Fibroblast of lung (primary cell): ENCODE measurements at places on chromosomes 5 and 9. TPM values are rescaled to one million over a fixed set of nuclear protein-coding genes. Genes with fewer than 3 reads are reported as not detected.

The HACD4 gene
- total RNA-seq = 12.3 and 24.9 TPM in 2 replicates

DNA sequence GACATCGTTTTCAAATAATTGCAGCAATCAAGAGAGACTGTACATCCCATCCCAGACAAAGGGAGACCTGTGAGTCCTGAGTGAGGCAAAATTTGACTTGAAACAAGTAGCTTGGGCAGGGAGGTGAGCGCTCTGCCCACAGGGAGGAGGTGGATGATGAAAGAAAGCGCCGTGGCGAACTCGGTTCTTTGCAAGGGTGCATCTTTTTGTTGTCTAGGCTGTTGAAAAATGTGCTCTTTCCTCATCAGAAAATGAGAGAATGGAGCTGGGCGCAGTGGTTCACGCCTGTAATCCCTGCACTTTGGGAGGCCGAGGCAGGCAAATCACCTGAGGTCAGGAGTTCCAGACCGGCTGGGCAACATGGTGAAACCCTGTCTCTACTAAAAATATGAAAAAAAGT is 150.5 kb downstream of the GAPVD1 start:
- no peak for DNase-seq
- no peak overlapping the region for H3K27ac ChIP-seq
- H3K4me3 ChIP-seq = no peak overlapping the region
- H3K27me3 ChIP-seq = no peaks in the 10 kb centered on the region

- H3K4me1 ChIP-seq = no peaks in the 10 kb centered on the region
- no peak overlapping the region for H3K4me3 ChIP-seq
- no peak overlapping the region for H3K27ac ChIP-seq
- no peak for DNase-seq
- no peaks in the 10 kb centered on the region for H3K27me3 ChIP-seq
Observed at GRCh38 chr5:113615708-113616107, 102.2 kb downstream of the YTHDC2 start.

The ANXA2R gene
- 1.8 and 3.1 TPM in 2 replicates for total RNA-seq

DNA sequence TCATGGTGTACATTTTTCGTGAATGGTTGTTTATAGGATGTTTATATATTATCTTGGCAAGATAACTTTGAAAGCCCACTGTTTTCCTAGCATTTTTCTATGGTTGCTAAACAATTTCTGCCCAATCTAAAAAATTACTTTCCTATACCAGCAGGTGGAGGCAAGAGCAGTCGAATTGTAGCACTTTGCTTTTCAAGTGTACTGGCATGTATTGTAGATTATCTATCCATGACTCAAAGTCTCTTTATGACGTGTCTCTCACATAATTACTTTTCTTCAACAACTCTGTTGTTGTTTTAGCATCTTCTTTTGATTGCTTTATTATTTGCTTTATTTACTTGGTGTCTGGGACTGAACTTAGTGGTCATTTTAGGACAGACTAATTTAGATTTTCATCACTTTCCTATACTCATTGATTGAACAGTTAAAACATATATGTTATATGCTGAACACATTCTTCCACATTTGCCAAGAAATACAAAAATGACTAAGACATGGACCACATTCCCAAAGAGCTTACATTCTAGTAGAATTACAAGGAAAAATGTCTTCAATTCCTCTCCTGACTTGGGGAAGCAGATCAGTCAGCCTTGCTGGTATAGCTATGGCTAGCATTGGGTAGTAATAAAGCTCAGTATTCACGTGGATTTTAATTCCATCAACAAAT is 20.7 kb downstream of the NLN start:
- H3K27me3 ChIP-seq = no peaks in the 10 kb centered on the region
- peak; percentile 88 for DNase-seq
- no peaks in the 10 kb centered on the region for H3K4me1 ChIP-seq
- H3K4me3 ChIP-seq = no peak overlapping the region

The FBP2 gene
- not detected in 2 replicates for total RNA-seq

DNA sequence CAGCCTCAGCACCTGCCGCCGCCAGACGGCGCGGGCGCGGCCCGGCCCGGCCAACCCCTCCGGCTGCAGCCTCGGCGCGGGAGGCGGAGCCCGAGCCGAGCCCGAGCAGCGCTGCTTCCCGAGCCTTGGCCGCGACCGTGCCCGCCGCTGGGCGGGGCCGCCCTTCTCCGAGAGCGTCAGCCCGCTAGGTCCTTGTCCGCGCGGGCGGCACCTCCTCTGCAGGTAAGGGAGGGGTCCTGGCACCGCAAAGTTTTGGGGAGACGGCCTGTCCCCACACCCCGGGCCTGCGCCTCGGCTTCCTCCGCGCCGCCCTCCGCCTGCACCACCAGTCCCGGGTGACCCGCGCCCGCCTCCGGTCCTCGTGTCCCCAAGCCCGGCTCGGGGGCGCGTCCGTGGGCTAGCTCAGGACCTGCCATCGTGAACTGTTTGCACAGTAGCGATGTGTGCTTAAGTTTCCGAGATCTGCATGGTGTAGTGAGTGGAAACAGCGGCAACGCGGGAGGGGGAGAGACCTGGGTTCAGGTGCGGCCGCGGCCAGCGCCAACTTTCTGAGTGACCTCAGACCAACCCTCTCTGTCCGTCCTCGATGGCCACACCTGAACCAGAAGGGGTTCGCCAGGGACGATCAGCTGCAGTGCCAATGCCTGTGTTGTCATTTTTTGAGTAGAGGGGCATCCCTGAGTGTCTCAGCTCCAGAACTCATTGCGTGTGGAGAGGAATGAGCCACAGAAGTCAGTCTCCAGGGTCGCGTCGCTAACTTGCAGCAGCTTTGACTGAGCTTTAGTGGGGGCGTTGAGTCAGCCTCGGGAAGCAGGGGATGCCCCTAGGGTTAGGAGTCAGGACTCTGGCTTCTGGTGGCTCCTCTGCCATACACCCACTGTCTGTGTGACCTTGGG is at the start of gene FRMPD1:
TSS of gene FRMPD1 (plus strand) at position 82 of the 896 bp plus-strand sequence. CDS start 41,688 bp downstream, outside the sequence.
- H3K4me3 ChIP-seq = peak within 1 kb of the TSS; percentile 51
- H3K27ac ChIP-seq = no peak within 1 kb of the TSS
- peak; percentile 36 for DNase-seq

GRCh38 chr9:18745710-18746109 is 271.8 kb downstream of the ADAMTSL1 start:
- H3K36me3 ChIP-seq = no peaks in the 10 kb centered on the region
- no peak overlapping the region for H3K27ac ChIP-seq
- no peak overlapping the region for H3K4me3 ChIP-seq
- no peak for DNase-seq

GRCh38 chr9:94929369-94929756 is 202.9 kb downstream of the AOPEP start:
- peak; percentile 97 for DNase-seq
- H3K27ac ChIP-seq = no peak overlapping the region
- H3K36me3 ChIP-seq = no peaks in the 10 kb centered on the region
- H3K4me1 ChIP-seq = peaks cover 10% of the 10 kb centered on the region

- peaks cover 2% of the 10 kb centered on the region for H3K4me1 ChIP-seq
- no peak overlapping the region for H3K27ac ChIP-seq
- H3K4me3 ChIP-seq = no peak overlapping the region
- no peak for DNase-seq
- H3K36me3 ChIP-seq = no peaks in the 10 kb centered on the region
- H3K27me3 ChIP-seq = peaks cover 16% of the 10 kb centered on the region
Observed at GRCh38 chr9:137057545-137057944, 3.7 kb upstream of the ENTPD2 start.

- H3K4me1 ChIP-seq = peaks cover 2% of the 10 kb centered on the region
- H3K27ac ChIP-seq = no peak overlapping the region
- H3K27me3 ChIP-seq = peaks cover 88% of the 10 kb centered on the region
- no peaks in the 10 kb centered on the region for H3K36me3 ChIP-seq
Observed at GRCh38 chr5:88685591-88686541, 197.1 kb downstream of the MEF2C start.

The ITGA2 gene
- 50.1 and 75.5 TPM in 2 replicates for total RNA-seq

The OGN gene
- total RNA-seq = 1.3 and 6.2 TPM in 2 replicates

GRCh38 chr9:120182011-120182410 is 398.0 kb downstream of the CDK5RAP2 start:
- no peaks in the 10 kb centered on the region for H3K4me1 ChIP-seq
- no peaks in the 10 kb centered on the region for H3K27me3 ChIP-seq
- DNase-seq = no peak
- no peak overlapping the region for H3K27ac ChIP-seq

- DNase-seq = no peak
- H3K27ac ChIP-seq = no peak overlapping the region
- H3K4me1 ChIP-seq = no peaks in the 10 kb centered on the region
- H3K27me3 ChIP-seq = no peaks in the 10 kb centered on the region
- H3K4me3 ChIP-seq = no peak overlapping the region
Observed at GRCh38 chr5:126948011-126948355, 82.4 kb downstream of the MARCHF3 start.

GRCh38 chr5:159330131-159330800 is at the start of gene IL12B:
Gene IL12B, minus strand, starts transcription at chr5:159330487. Its CDS starts 3,705 bp downstream, at chr5:159326782.
- H3K36me3 ChIP-seq = no peaks in the 10 kb centered on the region
- peak; percentile 35 for DNase-seq
- no peak within 1 kb of the TSS for H3K4me3 ChIP-seq
- H3K27ac ChIP-seq = no peak within 1 kb of the TSS
- H3K4me1 ChIP-seq = peaks cover 6% of the 10 kb centered on the region
- H3K27me3 ChIP-seq = no peaks in the 10 kb centered on the region

The TTF1 gene
- 6.9 and 8.2 TPM in 2 replicates for total RNA-seq

The RANBP3L gene
- under 0.01 TPM in 1 of 2 replicates, not detected in the other for total RNA-seq

DNA sequence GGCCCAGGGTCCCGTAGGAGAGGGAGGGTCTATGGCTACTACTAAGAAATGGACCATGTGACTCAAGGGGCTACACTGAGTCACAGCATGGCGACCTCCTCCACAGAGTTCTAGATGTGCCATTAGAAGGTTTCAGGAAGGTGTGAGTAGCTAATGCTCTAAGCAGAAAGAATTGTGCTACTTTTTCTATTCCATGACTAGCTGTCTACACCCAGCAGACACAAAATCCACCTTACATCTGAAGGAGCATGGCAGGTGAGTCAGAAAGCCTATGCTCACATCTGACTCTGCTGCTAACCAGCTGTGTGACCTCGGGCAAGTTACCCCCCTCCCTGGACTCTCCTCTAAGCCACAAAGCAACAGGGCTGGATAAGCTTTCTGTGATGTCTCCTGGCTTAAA is 14.4 kb upstream of the MEIKIN start:
- no peak for DNase-seq
- H3K27me3 ChIP-seq = no peaks in the 10 kb centered on the region
- H3K36me3 ChIP-seq = no peaks in the 10 kb centered on the region
- H3K4me1 ChIP-seq = no peaks in the 10 kb centered on the region

The HMMR gene
- 1.3 and 19.7 TPM in 2 replicates for total RNA-seq

The MRPL22 gene
- 16.7 and 17.8 TPM in 2 replicates for total RNA-seq

DNA sequence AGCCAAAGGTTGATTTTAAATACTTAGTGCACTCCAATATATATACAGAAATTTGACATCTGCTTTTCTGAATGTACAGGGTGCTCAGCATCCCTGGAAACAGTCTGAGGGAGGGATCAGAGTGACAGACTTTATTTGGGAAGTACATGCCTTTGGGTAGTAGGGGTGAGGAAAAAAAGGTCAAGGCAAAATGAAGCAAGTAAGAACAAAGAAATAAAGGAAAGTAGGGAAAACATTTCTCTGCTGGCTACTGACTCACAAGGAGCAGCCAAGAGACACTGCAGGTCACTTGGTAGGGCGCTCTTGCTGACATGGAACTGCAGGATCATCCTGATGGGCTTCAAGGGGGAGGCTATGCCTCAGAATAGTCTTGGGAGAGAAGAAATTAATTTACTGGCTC is 380.9 kb downstream of the RAB3C start:
- no peaks in the 10 kb centered on the region for H3K27me3 ChIP-seq
- H3K36me3 ChIP-seq = no peaks in the 10 kb centered on the region
- DNase-seq = no peak
- no peak overlapping the region for H3K27ac ChIP-seq

DNA sequence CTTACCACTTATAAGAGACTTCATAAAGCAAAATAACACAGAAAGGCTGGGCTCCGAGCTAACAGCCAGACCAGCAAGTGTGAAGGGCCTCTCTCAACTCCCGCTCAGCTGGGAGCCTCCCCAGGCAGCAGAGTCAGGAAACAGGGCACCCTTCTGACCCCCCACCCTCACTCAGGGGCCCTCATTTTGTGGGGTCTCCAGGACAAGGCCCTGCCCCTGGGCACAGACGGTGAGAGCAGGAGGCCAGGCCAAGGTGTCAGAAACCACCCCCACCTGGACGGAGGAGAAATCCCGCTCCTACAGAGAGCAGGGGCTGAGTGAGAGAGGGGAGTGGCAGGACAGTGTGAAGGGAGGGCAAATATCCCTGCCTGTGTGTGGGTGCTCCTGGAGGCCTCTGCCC is 135.8 kb upstream of the FOXD4L5 start:
- H3K27ac ChIP-seq = no peak overlapping the region
- H3K36me3 ChIP-seq = no peaks in the 10 kb centered on the region

GRCh38 chr9:89928106-89928505 is 323.3 kb downstream of the GADD45G start:
- no peak overlapping the region for H3K27ac ChIP-seq
- H3K27me3 ChIP-seq = peaks cover 3% of the 10 kb centered on the region
- no peaks in the 10 kb centered on the region for H3K36me3 ChIP-seq
- H3K4me3 ChIP-seq = no peak overlapping the region
- no peak for DNase-seq
- H3K4me1 ChIP-seq = peaks cover 4% of the 10 kb centered on the region

DNA sequence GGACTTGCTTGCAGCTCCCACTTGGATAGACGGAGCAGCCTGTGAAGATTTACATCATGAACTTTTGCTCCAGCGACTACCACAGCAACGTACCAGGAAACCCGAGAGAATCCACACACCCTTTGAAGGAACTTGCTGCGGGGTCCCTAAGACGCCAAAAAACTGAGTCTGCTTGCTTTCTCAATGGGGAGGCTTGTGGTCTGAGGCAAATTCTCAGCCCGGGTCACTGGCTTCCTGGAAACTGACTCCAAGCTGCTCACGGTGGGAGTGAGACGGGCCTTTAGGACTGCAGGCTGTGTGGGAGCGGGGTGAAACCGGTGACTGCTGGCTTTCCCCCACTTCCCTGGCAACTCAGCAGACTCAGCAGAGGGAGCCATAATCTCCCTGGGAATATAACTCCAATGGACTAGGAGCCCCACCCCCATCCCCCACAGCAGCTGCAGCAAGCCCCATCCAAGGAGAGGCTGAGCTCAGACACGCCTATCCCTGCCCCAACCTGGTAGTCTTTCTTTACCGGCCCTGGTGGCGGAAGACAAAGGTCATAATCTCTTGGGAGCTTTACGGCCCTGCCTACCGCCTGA is 466.0 kb downstream of the CAAP1 start:
- no peaks in the 10 kb centered on the region for H3K27me3 ChIP-seq
- DNase-seq = no peak
- no peak overlapping the region for H3K27ac ChIP-seq
- H3K4me1 ChIP-seq = no peaks in the 10 kb centered on the region
- no peaks in the 10 kb centered on the region for H3K36me3 ChIP-seq
